Putamen (tissue), 1 donor: ENCODE measurements at places on chromosomes 16 and 17.

DNA sequence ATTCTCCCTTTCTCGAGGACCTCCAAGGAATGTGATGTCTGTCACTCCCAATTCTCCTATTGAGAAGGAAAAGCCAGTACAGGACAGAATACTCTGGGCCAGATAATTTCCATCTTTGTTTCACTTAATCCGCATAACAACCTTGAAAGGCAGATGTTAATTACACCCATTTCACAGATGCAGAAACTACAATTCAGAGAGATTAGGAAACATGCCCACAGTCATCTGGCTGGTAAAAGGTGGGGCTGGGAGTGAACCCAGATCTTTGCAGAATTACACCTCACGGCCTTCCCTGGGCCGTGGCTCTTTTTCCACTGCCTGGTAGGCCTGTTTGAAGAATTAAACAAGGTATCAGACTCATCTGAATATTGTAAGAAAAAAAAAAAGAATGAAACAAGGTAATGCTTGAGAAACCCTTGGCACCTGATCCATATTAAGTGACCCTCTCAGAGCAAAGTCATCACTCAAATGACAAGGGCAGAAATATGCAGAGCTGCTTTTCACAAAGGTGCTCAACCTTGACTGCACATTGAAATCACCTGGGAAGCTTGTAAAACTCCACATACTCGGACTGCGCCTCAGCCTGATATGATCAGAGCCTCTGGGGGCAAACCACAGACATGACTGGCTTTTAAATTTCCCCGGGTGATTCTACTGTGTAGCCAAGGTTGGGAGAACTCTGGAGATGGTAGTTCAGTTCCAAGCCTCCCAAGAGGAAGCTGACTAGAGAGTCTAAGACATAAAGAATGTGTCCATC is 16.6 kb upstream of the G6PC1 start:
- no peak for DNase-seq

- DNase-seq, result no peak
These were observed 6.2 kb downstream of the JPH3 start for GRCh38 chr16:87608400-87608985.

GRCh38 chr16:4218202-4218601 is 23.7 kb downstream of the SRL start:
- DNase-seq, result no peak

GRCh38 chr16:18048853-18049546 is 287.5 kb downstream of the NPIPA8 start:
- DNase-seq, result no peak

GRCh38 chr17:78817123-78817522 is 23.5 kb downstream of the USP36 start:
- DNase-seq, result no peak

GRCh38 chr17:64781810-64782555 is 119.9 kb upstream of the SMURF2 start:
- no peak for DNase-seq

- DNase-seq, result no peak
These were observed 93.3 kb downstream of the TOX3 start for GRCh38 chr16:52453644-52454043.

DNA sequence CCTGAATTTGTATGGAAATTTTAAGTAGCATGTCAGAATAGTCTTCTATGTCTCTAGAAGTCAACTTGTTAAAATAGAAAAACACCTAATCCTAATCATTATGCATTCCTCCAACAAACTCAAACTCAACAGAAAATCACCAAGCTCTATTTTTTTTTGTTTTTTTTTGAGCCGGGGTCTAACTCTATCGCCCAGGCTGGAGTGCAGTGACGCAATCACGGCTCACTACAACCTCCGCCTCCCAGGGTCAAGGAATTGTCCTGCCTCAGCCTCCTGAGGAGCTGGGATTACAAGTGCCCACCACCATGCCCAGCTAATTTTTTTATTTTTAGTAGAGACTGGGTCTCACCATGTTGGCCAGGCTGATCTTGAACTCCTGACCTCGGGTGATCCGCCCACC is 9.8 kb downstream of the TMEM231 start:
- no peak for DNase-seq

- no peak for DNase-seq
These were observed 11.1 kb downstream of the CANT1 start for GRCh38 chr17:78998311-78999055.

- DNase-seq, result no peak
These were observed 967 bp upstream of the CDH15 start for GRCh38 chr16:89170346-89171215.

GRCh38 chr16:67537270-67537635 is 8.6 kb downstream of the RIPOR1 start:
- DNase-seq, result no peak

- no peak for DNase-seq
These were observed 271.2 kb upstream of the RPL38 start for GRCh38 chr17:73932216-73932749.

DNA sequence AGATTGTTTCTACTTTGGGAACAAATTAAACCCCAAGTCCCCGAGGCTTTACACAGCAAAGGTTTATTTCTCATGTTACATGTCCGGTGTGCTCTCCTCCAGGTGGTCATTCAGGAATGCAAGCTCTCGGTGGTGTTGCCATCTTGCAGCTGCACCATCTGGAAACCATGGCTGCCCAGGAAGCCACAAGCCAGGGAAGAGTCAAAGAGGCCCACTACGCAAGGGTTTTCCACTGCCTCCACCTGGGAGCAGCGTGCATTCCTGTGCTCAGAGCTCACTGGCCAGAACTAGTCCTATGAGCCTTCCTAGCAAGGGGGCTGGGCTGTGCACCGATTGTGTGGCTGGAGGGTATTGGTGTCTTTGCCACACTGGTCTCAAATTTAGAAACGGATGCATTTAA is 128.8 kb upstream of the FOXF1 start:
- DNase-seq, result no peak

DNA sequence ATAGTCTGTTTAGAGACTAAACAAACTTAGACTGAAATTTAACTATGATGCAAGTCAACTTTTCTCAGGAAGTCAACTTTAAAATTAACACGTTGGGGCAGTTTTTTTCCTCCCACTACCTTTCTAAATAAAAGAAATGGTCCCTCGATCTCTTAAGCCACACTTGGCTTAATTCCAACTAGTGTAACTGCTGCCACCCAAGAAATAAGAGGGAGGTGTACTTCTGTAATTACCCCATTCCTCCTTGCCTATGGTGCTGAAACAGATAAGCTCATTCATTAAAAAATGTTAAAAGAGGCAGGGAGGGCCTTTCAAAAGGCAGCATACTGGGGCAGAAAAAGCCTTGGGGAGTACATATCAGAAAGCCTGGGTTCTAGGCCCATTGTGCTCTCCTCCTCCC is 59.8 kb downstream of the NCOR1 start:
- DNase-seq, result no peak

GRCh38 chr16:68921637-68922036 is 78.3 kb downstream of the TANGO6 start:
- DNase-seq, result no peak

GRCh38 chr16:4679156-4679849 is 14.1 kb upstream of the NUDT16L1 start:
- DNase-seq, result no peak

- DNase-seq, result no peak
These were observed 9.9 kb upstream of the ADGRG1 start for GRCh38 chr16:57618296-57619132.

GRCh38 chr17:63932721-63933120 is 590 bp upstream of the CD79B start:
- DNase-seq, result no peak

GRCh38 chr17:18267927-18268711 is 7.7 kb downstream of the MIEF2 start:
- DNase-seq, result no peak

DNA sequence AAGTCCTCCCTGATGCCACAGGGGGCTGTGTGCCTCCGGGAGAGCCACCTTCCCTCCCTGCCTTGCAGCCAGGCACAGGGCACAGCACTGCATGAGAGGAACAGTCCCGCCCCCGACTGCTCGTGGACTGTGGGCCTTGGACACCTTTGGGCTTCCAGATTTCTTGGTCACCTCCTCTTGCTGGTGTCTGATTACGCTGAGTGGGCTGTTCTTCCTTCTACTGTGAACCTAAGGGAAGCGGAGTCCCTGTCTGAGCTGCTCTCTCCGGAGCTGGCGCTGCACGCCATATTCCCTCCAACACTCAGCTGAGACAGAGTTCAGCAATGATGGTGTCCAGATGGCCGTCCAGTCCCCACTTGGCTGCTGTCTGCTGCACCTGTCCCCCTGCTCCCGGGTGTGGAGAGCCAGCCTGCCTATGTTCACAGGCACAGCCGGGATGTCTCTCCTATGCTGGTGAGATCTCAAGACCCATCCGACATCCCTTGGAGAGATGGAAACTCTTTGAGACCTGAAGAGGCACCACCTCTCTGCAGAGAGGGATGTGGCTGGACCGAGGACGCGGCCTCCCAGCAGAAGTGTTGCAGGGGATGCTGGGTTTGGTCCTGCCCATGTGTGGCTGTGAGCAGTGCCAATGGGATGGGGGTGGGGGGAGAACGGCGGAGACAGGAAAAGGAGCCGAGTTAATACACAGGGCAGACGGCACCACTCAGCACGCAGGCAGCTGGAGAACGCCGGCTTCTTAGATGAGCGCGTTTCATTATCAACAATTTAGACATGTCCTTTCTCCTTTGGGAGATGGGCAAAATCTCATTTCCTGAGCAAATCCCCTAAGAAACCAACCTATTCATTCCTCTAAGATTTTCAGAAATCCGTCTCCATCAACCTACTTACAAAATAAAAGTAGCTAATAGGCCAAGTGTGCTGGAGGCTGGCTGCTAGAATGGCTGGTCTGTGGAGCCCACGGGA is 171.9 kb downstream of the ENGASE start:
- no peak for DNase-seq

DNA sequence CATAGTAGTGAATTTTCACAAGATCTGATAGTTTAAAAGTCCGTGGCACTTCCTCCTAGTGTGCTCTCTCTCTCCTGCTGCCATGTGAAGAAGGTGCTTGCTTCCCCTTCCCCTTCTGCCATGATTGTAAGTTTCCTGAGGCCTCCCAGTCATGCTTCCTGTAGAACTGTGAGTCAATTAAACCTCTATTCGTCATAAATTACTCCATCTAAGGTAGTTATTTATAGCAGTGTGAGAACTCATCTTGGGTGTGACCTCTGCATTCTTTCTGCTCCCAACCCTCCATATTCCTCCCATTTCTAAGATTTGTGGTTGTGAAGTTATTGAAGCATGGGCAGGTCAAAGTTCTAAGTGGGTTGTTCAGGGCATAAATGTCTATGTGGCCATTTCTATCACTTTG is 62.1 kb upstream of the ADAMTS18 start:
- no peak for DNase-seq

- DNase-seq, result no peak
These were observed 25.1 kb upstream of the EIF1 start for GRCh38 chr17:41663451-41664171.

- no peak for DNase-seq
These were observed 210.1 kb upstream of the MAF start for GRCh38 chr16:79810449-79811189.

DNA sequence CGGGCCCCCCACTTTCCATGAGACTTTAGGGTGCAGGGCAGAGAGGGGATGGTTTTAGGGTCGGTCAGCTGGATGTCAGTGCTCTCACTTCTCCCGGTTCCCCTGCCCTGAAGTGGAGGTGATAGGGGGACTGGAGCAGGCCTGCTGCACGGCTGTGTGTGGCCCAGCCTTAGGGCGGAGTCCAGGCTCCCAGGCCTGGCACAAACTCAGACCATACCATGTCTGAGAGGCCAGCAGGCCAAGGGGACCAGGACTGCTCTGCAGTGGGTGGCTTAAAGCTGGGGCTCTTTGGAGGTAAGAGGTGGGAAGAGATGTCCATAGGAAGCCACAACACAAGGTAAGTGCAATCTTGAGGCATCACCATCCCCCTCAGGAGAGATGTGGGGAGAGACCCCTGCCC is 8.3 kb downstream of the TFAP4 start:
- DNase-seq, result no peak

DNA sequence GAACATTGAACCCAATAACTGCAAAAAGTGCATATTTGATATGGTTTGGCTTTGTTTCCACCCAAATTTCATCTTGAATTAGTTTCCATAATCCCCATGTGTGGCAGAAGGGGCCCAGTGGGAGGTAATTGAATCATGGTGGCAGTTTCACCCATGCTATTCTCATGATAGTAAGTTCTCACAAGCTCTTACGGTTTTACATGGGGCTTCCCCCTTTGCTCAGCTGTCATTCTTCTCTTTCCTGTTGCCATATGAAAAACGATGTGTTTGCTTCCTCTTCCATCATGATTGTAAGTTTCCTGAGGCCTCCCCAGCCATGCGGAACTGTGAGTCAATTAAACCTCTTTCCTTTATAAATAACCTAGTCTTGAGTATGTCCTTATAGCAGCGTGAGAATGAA is 127.6 kb downstream of the CHD9NB start:
- DNase-seq, result no peak

GRCh38 chr16:166375-167121 is 770 bp downstream of the HBM start:
- no peak for DNase-seq

DNA sequence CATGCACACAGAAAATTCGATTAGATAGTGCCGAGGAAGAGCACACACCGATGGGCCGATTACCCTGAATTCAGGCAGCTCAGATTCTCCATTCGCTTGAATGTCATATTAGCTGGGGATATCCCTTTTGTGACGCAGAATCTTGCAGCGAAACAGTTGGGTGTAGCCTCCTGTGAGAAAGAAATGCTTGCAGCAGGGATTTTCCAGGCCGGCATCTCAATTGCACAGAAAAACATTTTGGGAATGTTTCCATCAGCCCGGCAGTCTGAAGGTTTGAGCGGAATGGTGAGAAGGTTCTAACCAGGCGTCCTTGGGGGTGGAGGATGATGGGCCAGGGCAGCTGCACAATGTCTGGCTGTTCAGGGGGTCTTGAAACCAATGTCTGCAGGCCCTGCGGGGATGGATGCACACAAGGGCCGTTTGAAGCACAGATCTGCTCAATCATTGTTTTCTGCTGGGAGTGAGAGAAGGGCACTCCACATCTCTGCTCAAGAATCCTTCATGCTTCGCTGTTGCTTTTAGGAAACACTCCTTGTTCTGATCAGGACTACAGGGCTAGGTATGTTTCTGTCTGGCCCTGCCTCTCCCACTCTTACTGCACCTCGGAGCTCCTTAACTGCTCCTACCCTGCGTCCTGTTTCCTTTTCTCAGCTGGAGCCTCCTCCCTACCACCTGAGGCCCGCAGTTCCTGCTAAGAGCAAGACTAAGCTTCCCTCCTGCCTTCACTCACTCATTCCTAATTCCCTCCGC is 94.6 kb downstream of the CMIP start:
- DNase-seq, result no peak

DNA sequence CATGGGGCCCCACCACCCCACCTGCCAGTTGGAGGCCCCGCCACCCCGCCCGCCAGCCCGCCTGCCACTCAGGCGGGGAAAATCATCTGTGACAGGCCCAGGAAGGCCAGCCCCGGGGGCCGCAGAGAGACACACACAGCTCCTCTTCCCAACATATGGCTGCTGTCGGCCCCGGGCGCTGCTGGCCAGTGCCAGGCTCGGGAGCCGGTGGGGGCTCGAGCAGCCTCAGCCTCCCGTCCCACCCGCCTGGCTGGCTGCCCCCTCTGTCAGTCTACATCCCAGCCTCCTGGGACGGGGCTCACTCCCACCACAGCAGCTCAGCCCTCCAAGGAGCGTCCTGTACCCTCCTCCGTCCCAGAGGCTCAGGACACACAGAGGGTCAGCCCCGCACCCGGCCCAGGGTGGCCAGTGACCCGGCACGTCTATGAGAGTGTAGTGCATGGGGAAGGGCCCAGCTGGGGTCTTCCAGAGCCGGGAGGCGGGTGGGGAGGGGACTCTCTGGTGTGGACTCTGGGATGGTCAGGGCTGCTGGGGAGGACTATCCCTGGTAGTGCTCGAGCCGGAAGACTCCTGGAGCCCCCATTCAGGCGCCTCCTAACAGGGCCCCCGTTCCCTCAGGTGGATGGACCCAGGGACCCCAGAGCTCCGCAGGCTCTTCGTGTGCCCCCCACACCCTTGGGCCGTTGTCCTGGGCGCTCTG is 3.6 kb upstream of the PRR35 start:
- DNase-seq, result no peak
